Inflammatory macrophage (primary cell): ENCODE measurements at places on chromosomes 13 and 19.

DNA sequence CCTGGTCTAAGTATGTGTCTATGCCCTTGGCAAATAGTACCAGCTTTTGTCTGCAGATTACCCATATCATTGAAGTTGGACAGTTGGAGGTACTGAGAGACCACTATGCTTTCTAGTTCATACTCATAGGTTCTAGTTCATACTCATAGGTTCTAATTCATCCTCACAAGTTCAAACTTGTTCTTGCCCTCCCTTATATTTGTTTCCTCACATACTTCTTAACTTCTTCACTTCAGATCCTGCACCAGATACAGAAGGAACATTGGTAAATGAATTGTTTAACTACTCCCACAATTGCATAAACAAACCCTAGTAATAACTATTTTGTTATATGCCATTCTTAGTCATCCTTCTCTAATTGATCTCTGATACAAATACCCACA, 172.2 kb downstream of the SLITRK1 start:
- no peak for DNase-seq

DNA sequence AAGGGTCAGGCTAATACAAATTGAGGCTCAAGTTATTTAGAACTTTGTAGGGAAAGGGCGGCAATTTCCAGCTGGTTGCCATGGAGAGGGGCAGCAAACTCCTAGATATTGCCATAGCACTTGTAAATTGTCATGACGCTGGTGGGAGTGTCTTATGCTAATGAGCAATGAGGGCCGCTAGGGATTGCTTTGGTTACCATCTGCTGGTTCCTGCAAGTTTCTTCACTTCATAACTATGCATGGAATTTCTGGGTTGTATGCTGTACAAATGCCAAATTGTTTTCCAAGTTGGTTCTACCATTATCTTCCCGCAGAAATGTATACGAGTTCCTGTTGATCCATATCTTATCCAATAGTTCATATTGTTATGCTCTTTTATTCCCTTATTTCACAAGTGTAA, 1339.4 kb downstream of the EFNB2 start:
- DNase-seq = no peak

- no peak for DNase-seq
Measured at GRCh38 chr13:79307433-79307861, 98.6 kb downstream of the RBM26 start.

DNA sequence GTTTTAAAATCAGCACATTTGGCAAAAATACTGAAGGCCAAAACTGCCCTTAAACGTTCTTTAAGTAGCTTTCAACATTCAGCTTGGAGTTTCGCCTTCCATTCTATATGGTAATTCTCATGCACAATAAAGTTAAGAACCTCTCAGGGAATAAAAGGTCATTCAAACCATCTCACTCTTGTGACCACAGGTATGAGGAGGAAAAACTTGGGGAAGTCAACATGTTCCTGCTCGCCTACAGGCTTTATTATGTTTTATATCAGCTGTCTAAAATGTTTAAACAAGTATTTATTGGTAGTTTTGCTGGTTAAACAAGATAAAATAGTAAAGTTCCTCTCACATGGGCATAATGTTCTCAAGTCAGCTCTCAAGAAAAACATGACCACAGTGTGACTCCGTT, 19.9 kb upstream of the TM9SF2 start:
- DNase-seq = no peak

DNA sequence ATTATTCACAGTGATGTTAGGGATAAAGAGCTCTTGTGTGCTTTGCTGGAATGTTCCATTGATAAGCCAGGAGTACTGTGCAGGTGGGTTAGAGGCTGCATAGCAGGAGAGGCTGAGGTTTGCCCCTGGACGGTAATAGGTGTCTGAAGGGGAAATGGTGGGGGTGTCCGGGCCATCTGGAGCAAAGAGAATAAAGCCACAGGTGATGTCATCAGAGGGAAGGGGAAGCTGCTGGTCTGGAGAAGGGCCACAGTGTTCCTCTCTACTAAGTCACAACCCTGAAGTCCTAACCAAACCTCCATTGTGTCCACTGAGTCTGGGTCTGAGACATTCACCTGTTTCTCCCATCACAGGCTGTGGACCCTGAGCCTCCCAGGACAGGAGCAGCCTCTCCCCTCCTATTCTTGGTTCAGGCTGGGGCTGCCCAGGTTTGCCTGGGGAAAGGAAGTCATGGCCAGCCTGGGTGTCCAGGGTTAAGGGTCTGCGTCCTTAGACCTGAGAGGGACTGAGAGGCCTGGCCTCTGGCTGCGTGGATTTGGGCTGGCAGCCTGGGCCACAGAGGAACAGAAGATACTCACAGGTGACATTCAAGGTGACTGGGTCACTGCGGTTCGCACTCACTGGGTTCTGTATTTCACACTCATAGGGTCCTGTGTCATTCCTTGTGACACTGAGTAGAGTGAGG, 6.8 kb downstream of the CEACAM1 start:
- peak; percentile 42 for DNase-seq

- no peak for DNase-seq
Measured at GRCh38 chr19:37738371-37738770, 18.8 kb upstream of the ZNF607 start.

DNA sequence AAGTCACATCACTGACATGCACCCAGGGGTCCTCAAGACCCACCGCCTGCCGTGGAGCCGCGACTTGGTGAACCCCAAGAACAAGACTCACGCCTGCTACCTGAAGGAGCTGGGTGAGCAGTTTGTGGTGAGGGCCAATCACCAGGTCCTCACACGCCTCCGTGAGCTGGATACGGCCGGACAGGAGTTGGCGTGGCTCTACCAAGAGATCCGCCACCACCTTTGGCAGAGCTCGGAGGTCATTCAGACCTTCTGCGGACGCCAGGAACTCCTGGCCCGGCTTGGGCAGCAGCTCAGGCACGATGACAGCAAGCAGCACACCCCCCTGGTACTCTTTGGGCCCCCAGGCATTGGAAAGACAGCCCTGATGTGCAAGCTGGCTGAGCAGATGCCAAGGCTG, 29.7 kb downstream of the NWD1 start:
- DNase-seq = no peak

DNA sequence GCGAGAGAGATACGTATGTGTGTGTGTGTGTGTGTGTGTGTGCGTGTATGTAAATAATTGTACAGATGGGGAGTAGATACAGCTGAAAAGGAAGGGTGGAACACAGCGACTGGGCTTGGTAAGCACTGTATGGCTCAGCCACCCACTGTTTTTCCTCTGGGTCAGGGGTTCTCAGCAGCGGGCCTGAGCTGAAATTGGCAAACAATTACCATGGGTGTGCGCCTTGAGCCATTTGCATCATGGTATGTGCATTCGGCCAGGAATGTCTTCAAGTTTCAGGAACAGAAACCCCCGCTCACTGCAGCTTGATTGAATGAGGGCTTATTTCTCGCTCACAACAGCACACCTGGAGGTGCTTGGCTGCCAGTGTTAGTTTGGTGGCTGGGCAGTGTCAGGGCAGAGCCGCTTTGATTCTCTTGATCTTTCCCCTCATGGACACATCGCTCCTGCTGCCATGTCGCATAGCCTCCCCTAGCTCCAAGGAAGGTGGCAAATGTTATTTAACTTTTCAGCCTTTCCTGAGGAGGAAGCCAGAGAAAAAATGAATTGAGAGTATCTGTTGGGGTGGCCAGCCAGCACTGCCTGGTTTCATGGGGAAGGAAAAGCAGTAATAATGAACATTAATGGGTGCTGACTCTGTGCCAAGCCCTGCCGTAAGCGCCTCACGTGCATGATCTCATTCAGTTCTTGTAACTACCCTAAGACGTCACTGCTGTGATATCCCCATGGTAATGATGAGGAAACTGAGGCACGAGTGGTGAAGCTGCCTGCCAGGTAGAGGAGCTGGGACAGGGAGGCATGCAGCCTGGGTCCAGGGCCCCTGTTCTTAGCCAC, 126.9 kb downstream of the SIPA1L3 start:
- peak; percentile 67 for DNase-seq

DNA sequence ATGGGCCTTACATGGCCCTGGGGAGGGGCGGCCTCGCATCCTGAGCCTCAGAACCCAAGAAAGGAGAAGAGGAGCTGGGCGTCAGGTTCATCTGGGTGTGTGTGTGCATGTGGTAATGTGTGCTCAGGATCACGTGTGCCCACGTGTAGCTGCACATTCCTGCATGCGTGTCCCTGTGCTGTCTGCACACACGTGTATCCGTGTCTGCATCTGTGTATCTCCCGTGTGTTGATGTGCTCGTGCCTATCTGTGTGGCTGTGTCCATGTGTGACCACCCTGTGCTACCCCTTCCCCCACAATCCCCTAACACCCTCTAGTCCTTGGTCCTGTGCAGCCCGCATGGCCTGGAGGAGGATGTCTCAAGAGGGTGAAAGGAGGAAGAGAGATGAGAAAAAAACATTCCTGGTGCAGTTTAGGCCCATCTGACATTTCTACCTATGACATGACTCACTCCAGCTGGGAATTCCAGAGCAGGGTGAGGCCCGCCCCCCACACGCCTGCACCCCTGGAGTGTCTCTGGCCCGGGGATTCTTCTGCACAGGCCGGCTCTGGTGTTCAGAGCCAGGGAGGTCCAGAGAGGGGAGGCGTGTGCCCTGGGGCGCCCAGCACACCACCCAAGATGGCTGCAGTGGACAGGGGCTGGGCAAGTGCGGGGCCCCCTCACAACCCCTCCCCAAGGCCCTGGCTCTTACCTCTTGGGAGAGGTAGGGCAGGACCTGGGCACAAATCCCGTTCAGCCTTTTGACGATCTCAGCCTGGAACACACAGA, 7.1 kb downstream of the TLE5 start:
- DNase-seq = no peak

DNA sequence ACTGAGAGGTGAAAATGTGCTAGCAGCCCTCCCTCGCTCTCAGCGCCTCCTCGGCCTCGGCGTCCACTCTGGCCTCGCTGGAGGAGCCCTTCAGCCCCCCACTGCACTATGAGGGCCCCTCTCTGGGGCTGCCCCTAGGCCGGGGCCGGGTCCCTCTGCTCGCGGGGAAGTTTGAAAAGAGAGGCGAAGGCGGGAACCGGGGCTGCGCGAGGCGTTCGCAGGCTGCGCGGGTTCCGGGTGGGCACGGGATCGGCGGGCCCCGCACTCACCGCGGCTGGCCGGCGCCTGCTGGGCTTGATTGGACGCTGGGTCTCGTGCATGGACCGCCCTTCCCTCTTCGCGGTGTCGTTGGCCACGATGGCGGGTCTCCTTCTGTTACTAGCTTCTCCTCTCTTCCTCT, 29.3 kb downstream of the C1QTNF9 start:
- DNase-seq = no peak

DNA sequence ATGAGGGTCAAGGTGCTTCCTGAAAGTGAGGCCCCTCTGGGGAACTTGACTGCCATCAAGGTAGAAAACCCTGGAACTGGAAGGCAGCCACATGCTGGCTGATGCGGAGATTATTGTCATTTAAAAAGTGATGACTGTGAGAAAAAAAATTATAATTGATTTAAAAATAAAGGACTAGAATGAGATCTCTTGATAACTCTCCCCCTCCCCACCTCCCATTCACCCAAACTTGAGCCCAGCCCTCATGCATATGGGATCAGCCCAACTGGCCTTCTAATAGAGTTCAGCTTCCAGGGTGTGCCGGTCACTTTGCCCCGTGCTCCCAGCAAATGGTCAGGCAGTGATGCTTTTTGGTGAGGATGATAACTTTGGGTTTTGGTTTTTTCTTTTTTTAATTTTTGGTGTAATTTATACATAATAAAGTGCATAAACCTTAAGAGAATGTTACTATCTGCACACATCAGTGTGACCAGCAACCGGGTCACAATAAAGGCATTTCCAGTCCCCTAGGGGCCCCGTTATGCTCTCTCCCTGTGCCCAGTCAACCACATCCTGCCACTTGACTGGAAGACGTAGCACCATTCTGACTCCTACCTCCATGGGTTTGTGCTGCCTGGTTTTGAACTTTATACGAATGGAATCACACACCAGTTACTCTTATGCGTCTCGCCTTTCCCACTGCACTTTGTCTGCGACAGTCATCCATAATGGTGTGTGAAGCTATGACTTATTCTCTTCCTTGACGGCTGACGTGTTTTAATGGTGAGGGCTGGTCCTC, 187.9 kb downstream of the USP12 start:
- DNase-seq = no peak

GRCh38 chr13:31807090-31807541, 67.8 kb downstream of the RXFP2 start:
- DNase-seq = peak; percentile 34

- DNase-seq = no peak
Measured at GRCh38 chr13:62305756-62306155, 890.1 kb upstream of the PCDH20 start.

DNA sequence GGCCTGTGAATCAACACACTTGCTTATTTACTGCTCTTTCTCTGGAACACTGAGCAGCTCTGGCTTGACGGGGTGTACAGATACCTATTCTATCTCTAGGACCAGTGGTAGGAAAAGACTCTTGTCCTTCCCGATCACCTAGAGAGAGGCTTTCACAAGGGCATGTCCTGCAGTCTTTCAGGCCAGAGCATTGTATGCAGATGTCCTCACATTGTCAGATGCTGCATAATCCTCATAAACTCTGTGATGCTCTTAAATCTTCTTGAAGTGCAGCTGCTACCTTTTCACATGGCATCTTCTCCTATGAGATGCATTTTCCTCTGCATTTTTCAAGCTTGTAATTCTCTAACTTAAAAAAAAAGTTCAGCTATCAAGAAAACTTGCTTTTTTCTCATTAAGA, 369.4 kb downstream of the OLFM4 start:
- DNase-seq = no peak

DNA sequence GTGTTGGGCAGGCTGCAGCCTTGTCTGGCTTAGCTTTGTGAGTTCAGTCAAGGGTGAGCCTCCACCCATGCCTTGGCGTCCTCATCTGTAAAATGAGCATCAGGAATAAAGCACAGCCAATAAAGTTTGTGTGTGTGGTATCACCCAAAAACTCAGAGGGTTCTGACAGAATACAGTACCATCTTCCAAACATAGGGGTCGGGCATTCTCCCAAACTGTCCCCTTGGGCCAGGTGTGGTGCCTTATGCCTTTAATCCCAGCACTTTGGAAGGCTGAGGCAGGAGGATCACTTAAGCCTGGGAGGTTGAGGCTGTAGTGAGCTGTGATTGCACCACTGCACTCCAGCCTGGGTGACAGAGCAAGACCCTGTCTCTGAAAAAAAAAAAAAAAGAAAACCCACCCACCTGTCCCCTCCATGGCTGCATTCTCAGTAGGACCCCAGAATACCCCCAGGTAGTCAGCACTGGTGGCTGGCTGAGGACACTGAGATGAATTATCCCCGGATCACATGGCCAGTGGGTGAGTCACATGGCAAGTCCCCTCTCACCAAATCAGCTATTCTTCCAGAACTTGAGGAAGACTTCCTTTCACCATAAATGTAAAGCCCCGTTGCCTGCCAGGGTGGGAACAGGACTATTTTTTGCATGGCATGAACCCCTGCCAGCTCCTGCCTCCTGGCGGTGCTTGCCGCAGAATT, 18.6 kb downstream of the POP4 start:
- no peak for DNase-seq

GRCh38 chr19:30781047-30781446, 408.9 kb downstream of the ZNF536 start:
- DNase-seq = no peak

GRCh38 chr13:112443995-112444311, 67.8 kb downstream of the SPACA7 start:
- peak; percentile 54 for DNase-seq
